ENCODE measurements at places on chromosomes 6 and 20.
A peak's percentile ranks its signal among the peaks of the same experiment; 100 is the strongest.

GRCh38 chr6:35086282-35086632 is 54.9 kb downstream of the TCP11 start:
- no peak for DNase-seq

DNA sequence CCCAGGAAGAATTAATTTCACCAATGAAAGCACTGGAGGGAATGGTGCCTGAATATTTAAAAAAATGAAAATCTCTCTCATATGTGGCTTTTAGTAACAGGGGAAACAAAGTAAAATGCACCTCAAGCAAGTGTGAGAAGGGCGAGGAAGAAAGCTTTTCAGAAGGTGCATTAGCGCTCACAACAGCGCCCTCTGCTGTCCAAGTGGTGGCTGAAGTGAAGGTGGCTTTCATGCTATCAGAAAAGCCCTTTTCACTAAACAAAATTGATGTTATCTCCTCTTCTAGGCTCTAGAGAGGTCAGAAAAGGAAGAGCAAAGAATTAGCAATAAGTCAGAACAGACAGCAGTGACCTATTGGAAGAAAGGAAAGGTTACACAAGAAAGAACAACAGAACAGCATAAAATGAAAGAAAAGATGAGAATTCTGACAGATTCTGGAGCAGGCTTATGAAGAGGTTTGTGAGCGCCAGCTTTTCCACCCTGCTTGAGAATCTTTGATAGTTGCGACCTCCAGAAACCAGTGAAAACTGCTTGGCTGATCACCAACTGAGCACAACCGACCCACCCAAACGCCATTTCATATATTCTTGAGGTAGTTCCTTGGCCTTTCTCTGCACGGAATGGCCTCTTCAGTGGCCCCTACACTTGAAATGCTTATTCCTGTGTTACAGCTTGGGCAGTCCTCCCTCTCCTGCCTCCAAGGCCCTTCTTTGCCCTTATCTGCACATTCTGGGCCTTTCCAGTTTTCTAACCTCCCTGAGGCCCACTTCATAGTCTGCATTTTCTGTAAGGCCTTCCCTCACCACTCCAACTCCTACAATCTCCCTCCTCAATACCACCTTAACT is 45.3 kb downstream of the SMLR1 start:
- DNase-seq: peak; percentile 44

DNA sequence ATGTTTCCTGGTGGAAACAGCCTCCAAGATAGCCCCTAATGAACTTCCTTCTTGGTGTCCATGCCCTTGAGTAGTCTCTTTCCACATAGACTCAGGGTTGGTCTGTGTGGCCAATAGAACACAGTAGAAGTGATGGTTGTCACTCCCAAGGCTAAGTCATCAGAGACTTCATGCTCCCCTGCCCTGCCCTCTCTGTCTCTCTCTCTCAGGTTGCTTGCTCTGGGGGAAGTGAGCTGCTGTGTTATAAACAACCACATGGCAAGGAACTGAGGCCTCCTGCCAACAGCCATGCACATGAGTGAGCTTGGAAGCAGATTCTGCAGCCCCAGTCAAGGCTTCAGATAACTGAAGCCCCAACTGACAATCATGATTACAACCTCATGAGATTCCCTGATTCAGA is 85.3 kb upstream of the SLC22A16 start:
- no peak for DNase-seq

GRCh38 chr6:76382201-76382600 is 309.7 kb upstream of the IMPG1 start:
- no peak for DNase-seq

DNA sequence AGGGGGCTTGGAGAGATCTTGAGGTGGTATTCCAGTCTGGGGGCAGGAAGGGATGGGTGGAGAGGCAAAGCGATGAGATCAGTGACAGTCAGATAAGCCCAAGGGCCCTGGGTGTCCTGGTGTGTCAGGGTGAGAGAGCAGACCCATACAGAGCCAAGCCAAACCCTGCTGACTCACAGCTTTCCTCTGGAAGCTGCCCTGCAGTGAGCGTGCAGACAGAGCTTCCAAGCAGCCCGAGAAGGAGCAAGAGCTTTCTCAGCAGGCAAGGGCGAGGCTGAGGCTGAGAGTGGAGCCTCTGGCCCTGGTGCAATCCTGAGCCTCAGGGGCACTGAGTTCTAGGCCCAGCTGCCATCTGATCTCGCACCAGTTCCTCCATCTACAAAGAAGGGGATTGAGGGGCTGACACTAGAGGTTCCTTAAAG is 91.1 kb upstream of the HIVEP1 start:
- no peak for DNase-seq

DNA sequence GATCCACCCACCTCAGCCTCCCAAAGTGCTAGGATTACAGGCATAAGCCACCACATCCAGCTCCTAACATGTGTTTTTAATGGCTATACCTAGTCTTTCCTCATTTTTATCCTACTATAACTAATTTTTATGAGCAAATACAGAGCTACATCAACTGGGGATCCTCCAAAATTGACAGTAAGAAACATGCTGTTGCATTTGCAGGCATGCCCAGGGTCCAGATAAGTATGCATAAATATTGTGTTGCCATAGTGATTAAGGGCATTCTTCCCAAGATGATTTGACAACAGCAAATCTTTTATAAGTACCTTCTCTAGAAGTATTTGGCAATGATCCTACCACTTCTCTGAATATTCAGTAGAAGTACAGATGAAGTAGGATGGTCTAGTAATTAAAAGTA is 41.9 kb upstream of the MOXD1 start:
- no peak for DNase-seq

- no peak for DNase-seq
Observed at GRCh38 chr20:39795401-39796272, 833.5 kb downstream of the DHX35 start.

- DNase-seq: no peak
Observed at GRCh38 chr20:47984437-47984836, 199.2 kb upstream of the SULF2 start.

DNA sequence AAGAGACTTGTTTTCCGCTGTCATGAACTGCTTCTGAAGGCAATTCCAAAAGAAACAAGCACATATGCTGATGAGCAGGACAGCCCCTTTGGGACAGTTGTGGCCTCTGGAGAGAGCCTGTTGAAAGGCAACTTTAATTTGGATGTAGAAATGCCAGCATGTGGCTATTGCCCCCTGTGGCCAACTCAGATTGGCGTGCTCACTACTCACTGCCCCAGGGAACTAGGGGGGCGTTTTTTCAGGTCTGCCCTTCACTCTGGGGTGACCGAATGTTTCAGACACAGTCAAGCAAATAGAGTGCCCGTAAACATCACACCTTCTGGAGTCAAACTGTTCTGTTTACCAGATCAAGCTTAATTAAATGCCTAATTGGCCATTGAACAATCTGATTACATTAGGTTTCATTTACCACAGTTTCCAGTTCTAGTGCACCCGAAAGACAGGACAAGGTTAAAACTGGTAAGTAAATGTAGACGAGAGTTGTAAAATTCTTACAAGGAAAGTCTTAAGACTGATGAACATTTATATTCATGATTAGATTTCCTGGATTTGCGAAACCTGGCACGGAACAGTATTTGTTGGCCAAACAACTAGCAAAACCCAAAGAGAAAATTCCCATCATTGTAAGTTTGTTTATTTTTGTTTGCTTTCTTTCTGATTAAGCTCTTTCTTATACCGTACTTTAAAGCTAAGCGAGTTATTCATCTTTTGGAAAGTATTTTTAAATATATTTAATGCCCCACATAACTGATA is 75.9 kb upstream of the SYNJ2 start:
- DNase-seq: no peak

DNA sequence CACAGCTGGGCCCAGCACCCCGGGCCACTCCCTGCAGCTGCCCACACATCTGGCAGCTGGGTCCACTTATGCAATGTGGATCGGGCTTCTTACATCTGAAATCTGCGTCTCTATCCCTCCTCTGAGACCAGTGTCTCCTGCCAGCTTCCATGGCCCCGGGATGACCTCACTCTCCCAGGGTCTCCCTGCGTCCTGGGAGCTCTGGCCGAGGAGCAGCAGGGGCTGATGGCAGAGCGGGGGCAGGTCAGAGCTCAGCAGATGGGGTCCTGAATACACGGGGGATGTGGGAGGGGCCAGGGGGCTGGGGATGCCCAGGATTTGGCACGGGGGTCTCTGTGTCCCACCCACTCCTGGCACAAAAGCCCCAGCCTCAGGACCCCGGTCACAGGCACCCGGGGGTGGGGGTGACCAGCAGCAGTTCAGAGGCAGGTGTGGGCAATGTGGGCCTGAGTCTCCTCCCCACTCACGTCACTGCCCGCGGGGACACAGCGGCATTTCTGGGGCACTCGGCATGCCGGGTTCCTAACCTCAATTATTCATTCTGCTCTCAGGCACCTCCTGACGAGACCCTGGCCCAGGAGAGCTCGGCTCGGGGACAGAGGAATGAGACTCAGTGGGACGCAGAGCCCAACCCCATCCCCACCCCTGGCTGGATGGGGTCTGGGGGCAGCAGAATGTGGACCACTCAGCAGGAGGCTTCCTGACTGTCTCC is 16.4 kb downstream of the CHRNA4 start:
- DNase-seq: no peak

- DNase-seq: no peak
Observed at GRCh38 chr6:1412901-1413300, 23.5 kb downstream of the FOXF2 start.

DNA sequence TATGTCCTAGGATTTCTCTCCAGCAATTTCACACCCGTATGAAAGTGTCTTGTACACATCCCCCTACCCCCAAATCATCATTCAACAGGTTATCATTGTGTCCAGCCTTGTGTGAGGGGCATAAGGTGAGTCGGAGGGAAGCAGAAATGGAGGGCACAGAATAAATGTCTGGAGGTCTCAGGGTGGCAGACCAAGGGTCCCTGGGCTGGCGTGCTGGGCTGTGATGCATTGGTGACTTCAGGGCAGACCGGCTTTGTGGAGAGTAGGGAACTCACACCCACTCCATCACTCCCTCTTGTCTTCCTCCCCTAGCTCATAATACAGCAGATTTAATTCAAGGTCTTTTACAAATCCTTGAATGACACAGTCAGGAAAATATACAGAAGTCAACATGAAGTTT is 191.7 kb upstream of the PMEPA1 start:
- no peak for DNase-seq

DNA sequence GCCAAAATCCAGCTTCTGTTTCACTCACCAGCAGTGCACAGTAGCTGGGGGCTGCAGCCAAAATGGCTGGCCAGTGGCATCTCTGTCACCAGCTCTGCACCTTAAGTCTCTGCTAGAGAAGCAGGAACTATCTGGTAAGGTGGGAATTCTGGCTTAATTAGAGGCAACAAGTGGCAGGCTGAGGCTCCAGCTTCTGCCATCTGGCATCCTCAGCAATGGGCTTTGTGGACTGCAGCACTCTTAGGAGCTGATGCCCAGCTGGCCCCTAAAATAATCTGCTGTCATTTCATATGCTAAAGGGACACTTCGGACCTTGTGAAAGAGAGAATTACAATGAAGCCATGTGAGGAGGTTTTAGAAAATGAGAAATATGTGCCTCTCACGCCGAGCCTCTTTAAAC is 4.6 kb upstream of the CLDN20 start:
- DNase-seq: no peak

- peak; percentile 8 for DNase-seq
Observed at GRCh38 chr6:37303891-37304503, 46.1 kb upstream of the TMEM217 start.

DNA sequence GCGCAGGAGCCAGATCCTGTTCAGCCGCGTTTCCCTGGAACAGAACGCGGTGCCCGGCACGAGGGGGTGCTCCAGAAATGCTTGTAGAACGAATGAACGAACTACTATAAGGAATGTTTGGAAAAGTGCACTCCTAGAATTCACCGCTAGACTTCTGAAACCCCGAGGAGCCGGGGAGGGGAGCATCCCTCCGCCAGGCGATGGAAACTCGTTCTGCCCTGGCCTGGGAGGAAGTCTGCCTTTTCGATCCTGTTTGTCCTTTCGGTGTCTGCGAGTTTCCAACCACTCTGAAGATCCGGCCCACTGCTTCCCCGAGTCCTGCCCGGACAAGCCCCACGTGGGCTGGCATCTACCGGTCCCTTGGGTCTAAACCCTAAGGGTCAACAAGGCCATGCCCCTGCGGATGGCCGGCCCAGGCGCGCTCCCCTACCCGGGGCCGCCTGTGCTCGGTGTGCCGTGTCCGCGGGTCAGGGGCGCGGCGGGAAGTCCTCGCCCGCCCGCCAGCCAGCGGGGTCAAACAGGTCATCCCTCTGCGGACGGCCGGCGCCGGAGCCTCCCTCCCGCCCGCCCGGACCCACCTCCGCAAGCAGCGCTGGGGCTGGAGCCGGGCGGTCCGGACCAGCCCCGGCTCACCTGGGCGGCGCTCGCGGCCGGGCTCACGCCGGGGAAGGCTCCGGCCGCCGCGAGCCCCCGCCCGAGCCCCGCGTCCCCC is 526 bp downstream of the SULF2 start:
- DNase-seq: no peak

DNA sequence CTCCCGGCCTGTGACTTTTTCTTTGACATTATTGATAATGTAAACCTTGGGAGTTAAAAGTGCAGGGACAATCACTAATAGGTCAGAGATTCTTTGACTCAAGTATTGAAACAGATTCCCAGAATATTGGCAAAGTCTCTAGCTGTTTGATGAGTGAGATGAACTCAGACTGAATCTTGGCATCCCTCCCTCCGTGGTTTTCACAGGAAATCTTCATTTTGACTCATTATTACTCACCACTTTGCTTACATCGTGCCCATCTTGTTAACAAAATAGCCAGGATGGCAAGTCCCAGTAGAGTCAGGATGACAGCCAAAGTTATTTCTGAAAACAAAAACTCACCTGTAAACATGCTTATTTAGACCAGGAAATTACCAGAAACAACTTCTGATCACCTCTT is 2.0 kb downstream of the TSBP1 start:
- no peak for DNase-seq

DNA sequence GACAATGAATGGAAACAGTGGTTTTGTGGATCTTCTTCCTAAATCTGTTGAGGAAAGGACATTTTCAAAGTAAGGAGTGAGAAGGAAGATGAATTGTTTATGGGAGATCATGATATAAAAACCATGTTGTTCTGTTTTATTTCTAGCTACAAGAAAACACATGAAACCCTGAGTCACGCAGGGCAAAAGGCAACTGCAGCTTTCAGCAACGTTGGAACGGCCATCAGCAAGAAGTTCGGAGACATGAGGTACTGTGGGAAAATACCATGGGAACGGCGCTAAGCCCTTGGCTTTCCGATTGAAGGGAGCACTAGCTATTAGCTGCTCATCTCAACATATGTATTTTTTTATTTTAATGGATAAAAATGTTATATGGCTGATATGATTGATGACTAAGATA is 53.6 kb downstream of the HDDC2 start:
- DNase-seq: no peak

DNA sequence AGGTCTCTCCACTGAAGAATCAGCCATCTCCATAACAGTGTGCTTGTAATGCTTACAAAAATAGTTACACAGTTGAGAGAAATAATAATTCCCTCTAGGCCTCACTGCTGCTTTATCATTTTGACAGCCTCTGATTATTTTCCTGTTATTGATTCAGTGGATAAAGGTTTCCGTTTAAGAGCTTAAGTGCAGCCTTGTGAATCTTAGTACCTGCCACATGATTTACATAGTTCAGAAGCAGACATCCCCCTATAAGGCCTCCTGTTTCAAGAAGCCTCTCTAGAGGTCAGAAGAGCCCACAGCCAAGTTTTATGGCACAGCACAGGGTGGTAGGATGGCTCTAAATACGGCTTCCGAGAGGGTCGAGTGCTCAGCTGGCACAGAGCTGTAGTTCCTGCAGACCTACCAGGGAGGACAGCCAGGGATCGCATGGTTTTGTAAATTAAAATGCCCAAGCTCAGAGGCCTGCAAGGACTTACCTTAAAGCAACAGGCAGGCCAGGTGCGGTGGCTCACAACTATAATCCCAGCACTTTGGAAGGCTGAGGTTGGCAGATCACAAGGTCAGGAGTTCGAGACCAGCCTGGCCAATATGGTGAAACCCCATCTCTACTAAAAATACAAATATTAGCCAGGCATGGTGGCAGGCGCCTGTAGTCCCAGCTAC is 17.6 kb upstream of the PYGB start:
- no peak for DNase-seq
